ENCODE measurements at places on chromosomes 12 and 14.

DNA sequence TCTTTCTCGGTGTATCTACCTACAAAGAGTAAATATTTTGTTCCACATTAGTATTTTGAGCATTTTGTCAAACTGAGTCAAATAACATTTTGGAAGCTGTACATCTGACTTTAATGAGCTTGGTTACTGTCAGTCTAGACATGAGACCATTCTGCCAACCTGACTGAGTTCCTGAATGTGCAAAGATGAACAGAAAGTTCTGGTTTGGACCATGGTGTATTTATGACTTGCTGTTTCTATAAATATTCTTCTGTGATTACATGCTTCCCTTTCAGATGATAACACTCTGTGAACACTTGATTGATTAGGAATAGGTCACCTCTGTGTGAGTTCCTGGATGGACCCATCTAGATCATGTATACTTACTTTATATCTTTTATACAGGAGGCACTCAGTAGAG is 827.8 kb downstream of the VRK1 start:
- no peak for DNase-seq

DNA sequence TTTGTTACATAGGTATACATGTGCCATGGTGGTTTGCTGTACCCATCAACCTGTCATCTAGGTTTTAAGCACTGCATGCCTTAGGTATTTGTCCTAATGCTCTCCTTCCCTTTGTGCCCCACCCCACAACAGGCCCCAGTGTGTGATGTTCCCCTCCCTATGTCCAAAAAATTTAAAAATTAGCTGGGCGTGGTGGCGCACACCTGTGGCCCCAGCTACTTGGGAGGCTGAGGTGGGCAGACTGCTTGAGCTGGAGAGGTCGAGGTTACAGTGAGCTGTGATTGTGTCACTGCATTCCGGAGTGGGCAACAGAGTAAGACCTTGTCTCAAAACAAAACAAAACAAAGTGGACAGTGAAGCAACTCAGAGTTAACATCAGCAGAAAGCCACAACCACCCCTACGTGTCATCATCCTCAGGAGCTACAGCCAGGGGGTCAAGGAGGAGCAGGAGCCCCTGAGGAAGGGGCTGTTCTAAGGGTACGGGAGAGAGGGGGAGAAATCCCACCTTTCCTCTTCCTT is 36.8 kb upstream of the SGPP1 start:
- no peak for DNase-seq

DNA sequence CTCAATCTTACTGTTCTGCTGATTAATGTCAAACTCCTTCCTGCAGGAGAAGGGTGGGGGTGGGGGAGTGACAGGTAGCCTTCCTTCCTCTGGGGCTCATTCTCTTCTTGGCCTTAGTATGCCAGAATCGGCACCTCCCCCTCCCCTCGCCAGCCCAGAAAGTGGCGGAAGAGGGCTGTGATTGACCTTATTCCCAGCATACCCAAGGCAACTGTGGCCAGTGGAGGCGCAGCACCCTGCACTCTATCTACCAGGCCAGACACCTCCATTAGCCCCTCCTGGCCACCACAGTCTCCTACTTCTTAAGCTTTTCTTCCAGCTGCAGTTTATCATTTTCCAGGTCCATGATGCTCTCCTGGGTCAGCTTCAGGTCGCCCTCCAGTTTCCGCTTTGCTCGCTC is 15.5 kb downstream of the MYH6 start:
- no peak for DNase-seq

- DNase-seq = no peak
Measured at GRCh38 chr12:48932878-48933277, 7.6 kb upstream of the FKBP11 start.

- DNase-seq = no peak
Measured at GRCh38 chr14:98932431-98933325, 339.3 kb downstream of the BCL11B start.

GRCh38 chr14:54854181-54854580 is 48.4 kb downstream of the GCH1 start:
- no peak for DNase-seq

DNA sequence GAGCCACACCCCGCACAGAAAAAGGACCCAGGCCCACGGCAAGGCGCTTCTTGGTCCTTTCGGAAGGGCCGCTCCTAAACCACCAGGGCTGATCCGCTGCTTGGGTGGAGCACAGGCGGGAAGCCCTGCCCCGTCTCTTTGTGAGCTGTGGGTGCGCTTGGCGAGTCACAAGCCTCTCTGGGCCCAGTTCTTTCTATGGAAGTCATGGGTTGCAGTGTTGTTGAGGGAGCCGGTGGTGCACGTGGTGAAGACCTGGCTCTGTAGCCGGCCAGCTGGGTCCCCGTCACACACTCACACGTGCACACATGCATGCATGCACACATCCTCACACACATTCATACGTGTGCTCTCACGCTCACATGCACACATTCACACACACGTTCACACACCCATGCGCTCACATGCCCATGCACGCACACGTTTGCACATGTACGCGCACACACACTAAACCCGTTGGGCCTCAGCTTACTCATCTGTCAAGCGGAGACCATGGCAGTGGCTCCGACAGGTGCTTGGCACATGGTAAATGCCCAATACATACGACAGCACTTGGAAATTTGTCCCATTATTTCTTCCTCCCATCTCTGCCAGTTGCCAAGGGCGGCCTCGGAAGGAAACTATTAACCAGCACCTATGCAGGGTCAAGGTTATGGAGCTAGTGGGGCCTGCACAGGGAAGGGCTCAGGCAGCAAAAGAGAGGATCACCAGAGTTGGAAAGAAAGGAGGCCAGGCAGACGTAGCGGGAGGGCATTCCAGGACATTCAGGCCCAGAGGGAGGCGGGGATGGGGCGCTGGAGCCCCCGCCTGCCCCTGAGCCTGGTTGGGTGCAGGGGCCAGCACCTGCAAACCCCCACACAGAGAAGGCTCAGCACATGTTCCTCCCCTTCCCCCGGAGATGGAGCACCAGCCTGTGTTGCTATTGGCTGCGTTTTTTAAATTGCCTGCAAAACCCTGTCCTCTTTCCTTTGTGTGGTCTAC is 96.9 kb downstream of the SETD3 start:
- no peak for DNase-seq

DNA sequence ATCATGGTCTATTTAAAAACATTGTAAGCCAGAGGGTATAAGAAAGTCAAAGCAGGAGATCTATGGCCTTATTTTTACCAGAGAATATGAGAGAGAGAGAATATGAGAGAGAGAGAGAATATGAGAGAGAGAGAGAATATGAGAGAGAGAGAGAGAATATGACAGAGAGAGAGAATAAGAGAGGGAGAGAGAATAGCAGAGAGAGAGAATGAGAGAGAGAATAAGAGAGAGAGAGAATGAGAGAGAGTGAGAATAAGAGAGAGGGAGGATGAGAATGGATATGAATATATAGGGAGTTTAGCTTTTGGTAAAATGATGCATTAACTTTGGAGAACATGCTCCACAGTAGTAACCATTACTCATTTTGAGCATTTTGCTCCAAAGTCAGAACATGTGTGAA is 48.0 kb upstream of the ALG10B start:
- no peak for DNase-seq

DNA sequence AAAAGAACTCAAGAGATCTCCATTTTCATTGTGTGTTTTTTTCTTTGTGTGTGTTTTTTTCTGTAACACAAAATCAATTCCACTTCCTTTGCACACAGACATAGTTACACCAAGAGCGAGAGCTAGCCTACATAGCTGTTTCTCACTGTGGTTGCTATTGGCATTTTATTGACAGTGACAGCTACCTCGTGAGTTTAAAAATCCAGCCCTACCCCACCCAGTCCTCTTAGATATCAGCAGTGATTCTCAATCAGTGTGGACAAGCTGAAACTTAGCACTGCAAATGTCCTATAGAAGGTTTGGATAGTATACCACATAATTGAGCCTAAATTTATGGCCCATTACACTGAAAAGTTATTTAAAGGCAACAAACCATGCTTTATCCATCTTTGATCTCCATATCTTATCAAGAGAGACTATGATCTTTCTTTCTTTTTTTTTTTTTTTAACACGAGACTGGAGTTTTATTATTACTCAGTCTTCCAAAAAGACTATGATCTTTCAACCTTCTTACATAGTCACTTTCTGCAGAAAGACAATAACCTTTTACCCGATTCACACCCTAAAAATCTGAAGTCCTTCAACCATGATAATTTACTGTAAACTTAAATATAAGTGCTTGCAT is 46.8 kb downstream of the ATP2B1 start:
- DNase-seq = no peak

GRCh38 chr14:22122227-22122818 is 448.7 kb upstream of the OR4E1 start:
- no peak for DNase-seq

Measured in activated effector memory CD4-positive, alpha-beta T cell treated with Interleukin-2 at 50 U/mL for 16 hours (primary cell).